ENCODE measurements at places on chromosomes 12 and 14. TPM values are rescaled to one million over a fixed set of nuclear protein-coding genes. Genes with fewer than 3 reads are reported as not detected.

DNA sequence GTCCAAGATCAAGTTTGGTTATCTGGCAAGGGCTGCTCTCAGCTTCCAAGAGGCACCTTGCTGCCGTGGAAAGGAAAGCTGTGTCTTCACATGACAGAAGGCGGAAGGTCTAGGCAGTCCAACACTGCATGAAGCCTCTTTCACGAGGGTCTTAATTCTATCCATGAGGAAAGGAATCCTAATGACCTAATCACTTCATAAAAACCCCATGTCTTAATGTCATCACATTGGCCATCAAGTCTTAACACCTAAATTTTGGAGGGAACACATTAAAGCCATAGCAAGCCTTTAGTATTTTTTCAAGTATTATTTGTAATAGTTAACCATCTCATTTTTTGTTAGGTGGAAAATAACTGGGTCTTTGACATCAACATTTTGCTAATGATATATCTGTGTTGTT lies 858.3 kb downstream of the FLRT2 start:
- no peak for DNase-seq

DNA sequence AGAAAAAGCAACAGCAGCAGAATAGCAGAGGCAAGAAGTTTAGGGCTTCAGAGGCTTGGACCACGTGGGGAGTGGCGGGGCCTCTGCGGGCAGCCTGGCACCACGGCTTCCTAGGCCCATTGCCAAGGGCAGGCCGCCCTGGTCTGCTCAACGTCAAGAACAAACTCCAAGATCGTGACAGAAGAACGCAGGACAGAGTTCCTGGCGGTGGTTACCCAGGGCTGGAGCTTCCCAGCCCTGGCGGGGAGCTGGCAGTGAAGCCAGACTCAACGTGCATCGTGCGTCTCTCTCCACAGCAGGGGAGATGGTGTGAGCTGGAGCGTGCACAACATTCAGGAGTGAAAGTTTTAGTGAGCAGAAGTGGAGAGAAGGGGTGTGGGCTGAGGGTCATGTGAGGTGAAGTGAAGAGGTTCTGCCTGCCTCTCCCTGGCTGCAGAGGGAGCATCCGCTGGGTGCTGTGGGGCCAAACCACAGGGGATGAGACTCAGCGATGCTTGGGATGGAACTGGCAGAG lies 13.9 kb upstream of the CACNA2D4 start:
- DNase-seq, result no peak

GRCh38 chr14:32370714-32371113 lies 41.6 kb downstream of the AKAP6 start:
- DNase-seq, result no peak

- peak; percentile 34 for DNase-seq
Measured at GRCh38 chr12:19482551-19483109, 43.3 kb downstream of the AEBP2 start.

Gene KRT75
- not detected for total RNA-seq

Gene RTN1
- total RNA-seq, result 518 TPM

Gene FAM222A
- 18.1 TPM for total RNA-seq

- peak; percentile 66 for DNase-seq
Measured at GRCh38 chr12:1517007-1517406, 77.4 kb downstream of the FBXL14 start.

GRCh38 chr12:57230381-57231155 lies 1.1 kb downstream of the SHMT2 start:
- DNase-seq, result no peak

Gene EIF2S3B
- total RNA-seq, result 4.1 TPM

DNA sequence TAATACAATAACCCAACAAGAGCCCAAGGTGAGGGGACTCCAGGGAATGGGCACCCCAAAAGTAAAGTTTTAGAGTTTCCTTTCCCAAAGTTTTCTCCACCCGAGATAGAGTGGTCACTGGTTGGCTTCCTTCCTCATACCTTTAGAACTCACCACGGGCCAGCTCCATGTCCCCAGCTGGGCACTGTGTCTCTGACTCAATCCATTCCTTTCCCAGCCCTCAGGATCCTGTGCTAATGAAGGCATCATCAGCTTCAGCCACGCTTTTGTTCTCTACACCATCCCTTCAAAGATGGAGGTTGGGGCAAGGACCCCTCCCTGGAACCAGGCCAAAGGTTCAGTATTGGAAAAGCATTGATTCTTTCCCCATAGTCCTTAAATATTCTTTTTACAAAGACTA lies 59.8 kb upstream of the VASH1 start:
- no peak for DNase-seq

DNA sequence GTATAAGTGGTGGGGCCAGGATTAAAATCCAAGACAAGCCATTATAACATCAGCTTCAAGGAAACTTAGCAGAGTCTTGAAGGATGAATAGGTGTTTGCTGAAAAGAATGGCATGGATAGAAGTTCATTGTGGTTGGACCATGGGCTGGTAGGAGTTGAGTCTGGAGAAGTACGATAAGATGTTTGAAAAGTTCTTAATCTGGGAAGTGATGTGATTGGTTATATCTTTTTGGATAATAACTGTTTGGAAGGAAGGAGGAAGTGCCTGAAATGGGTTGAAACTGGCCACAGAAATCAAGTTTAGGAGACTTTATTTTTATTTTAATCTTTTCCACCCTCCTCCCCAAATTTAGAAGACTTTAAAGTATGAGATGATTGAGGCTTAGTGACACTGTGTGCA lies 4.9 kb downstream of the DENR start:
- DNase-seq, result no peak

DNA sequence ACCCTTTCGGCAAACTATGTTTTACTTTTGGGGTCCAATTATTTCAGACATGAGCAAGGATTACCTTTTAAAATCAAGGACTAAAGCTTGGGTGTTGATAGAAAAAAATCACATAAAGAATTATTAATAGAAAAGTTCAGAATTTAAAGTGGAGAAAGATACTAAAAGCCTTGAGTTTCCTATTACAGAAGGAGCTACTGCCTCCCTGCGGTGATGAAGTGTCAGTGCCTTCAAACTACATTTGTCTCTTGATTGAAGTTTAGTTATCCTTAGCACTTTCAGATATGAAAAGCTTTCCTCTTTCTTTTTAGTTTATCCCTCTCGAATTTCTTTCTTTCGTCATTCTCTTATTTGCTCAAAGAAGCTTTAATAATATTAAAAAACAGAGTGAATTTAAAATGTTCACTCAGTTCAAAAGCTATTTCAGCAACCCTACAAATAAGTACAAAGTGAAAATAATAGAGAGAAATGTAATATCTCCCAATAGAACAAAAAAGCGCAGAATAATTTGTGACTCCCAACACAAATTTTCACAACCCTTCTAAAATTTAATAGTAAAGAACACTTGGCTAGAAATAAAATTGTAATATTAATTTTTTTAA lies 87.6 kb downstream of the SEC23A start:
- no peak for DNase-seq

- peak; percentile 66 for DNase-seq
Measured at GRCh38 chr12:96427269-96427729, 27.1 kb upstream of the CDK17 start.

- no peak for DNase-seq
Measured at GRCh38 chr12:9590441-9590840, 17.3 kb downstream of the KLRB1 start.

Gene MIPOL1
- total RNA-seq, result 14.5 TPM

DNA sequence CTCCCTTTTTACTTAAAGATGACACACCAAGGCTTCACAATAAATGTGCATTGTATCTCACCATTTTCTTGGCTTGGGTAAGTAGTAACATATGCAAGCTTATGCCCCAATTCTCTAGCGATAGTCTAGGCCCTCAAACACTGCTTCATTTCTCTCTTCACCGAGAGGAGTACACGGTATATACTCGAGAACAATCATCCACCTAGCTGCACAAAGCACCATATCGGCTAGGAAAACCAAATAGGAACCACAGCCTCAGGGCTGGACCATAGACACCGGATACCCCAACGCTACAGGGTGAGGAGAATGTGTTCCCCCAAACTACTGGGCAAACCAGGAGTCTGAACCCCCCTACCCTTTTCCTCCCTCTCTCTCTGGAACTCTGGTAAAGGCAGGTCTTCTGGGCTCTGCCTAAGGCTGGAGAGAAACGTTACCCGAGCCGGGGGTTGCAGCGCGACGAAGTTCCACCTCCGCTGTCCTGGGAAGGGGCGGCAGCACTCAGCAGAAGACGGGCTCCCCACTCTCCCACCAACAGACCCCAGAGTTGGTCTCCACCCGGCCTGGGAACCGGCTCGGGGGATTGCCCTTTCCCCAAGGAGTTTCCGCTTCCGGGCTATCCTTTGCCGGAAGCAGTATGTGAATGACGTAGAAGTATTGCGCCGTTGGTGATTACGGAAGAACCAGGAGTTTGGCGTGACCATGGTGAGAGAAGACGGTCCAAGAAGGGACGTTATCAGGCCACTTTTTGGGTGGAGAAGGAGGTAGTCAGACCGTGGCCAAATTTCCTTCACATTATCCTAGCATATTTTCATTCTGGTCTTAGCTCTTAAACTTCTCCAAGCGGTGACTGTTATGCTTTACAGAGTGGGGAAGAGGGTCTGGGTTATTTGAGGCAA lies at the start of the genes AREL1 and FCF1:
Gene AREL1 (minus strand): TSS at position 582 of the 896 bp plus-strand sequence. CDS start 27,465 bp downstream, outside the sequence.
Gene FCF1 (plus strand): TSS at position 646 of the 896 bp plus-strand sequence. CDS start 54 bp downstream, at position 700.
- peak; percentile 86 for DNase-seq

GRCh38 chr12:95700316-95700785 lies 90.2 kb downstream of the NTN4 start:
- no peak for DNase-seq

DNA sequence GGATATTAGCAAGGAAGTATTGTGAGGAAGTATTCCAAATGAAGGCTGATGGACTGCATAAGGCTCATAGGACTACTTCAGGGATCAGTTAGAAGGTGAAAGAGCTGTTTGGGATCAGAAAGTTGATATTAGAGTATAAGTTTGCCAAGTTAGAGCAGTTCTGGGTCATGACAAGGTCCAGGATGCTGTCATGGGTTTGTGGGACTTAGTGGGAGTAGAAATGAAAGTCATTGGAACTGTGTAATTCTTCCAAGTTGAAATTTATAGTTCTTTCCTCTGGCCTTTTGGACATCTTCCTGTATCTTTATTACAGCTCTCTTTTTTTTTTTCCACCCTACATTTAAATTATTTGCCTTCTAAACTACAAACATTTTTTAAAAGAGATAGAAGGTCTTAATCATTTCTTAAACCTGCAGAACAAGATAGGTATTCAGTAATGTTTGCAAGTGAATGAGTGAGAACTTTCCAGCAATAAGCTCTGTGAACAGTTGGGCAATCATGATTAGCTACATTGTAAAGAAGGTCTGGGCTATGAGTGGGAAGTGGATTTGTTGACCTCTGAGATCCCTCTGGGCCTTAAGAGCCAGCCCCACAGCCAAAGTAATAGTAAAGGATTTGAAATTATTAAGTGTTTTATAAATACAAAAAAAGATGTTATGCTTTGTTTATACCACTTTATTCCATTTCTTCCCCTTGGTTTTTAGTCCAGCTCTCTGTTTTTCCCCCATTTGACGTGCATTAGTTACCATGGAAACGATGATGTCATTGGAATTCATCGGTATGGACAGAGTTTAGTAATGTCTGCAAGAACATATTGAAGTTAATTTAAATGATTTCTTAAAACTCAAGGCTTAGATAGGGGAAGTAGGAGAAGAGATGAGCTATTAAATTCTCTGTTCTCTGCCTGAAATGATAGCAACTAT lies 247.9 kb upstream of the ARHGAP5 start:
- DNase-seq, result no peak

DNA sequence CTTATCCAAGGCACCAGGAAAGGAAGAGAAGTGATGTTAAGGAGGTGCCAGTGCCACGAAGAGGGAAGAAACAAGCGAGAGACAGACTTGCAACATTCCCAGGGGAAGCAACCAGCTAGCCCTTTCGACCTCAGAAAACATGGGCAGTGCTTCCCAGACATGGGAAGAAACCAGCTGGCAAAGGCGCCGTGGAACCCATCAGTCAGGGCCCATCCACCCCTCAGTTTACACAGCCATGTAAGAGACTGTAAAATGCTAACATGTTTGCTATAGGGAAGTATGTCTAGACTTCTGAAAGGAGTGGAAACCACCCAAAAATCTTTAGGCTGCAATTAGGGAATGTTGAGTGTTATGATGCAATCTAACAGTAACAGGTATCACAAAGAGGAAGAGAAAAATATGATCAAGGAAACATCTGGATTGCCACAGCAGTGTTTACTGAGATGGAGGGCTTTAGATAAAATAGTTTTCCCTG lies 26.3 kb downstream of the ANAPC5 start:
- no peak for DNase-seq

Gene RD3L
- total RNA-seq, result not detected

- no peak for DNase-seq
Measured at GRCh38 chr14:94515856-94516255, 6.6 kb upstream of the SERPINA12 start.

Gene CPNE8
- total RNA-seq, result 5.9 TPM

Gene ANHX
- not detected for total RNA-seq

Gene SERPINA9
- not detected for total RNA-seq

DNA sequence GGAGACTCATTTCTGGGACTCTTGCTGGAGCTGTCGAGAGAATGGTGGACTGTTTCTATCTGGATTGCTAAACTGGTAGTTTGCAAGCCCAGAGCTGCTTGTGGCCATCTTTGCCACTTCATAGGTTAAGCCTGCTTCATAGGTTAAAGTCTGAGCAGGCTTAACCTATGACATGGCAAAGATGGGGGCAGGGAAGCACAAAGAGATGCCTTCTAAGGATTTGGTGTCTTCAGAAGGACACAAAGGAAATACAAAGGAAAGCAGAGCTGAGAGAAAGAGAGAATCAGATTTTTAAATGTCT lies 78.4 kb upstream of the MAX start:
- DNase-seq, result no peak

Gene LRRK2
- total RNA-seq, result not detected

Gene CDK4
- 123 TPM for total RNA-seq

Gene TMCC3
- 5.7 TPM for total RNA-seq

- no peak for DNase-seq
Measured at GRCh38 chr12:65967696-65968095, 143.4 kb downstream of the HMGA2 start.

Gene KLRK1
- total RNA-seq, result not detected

Gene OR6C2
- not detected for total RNA-seq

Gene BMP4
- 3.7 TPM for total RNA-seq

DNA sequence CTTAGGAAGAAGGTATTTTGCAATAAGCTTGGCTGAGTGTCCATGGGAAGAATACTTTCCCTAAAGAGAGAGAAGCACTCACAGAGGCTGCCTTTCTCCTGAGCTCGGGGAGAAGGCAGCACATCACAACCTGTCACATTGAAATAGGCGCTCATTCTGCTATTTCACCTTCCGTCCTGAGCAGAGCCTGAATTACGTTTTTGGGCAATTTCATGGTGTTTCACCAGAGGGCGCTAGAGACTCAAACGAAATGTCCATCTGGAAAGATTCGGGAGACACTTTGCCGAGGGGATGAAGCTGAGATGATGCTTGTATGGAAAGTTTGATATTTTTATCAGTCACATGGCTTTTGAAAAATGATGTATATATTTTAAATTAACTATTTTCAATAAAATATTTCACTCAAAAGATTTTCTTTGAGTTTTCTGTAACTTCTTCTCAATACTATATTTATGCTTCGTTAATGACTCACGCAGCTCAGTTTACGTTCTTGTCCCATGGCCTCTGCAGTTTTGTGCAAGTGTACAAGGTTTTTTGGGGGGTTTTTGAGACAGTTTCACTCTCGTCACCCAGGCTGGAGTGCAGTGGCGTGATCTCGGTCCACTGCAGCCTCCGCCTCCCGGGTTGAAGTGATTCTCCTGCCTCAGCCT lies 17.4 kb upstream of the B4GALNT3 start:
- DNase-seq, result peak; percentile 67

Gene SLCO1B1
- not detected for total RNA-seq

- DNase-seq, result no peak
Measured at GRCh38 chr12:67720351-67720856, 71.9 kb downstream of the DYRK2 start.

Gene RNASE2
- not detected for total RNA-seq

Gene GAS2L3
- 56.2 TPM for total RNA-seq

GRCh38 chr14:61516118-61516743 lies 179.1 kb upstream of the HIF1A start:
- no peak for DNase-seq

GRCh38 chr14:80956922-80957321 lies 1.5 kb downstream of the TSHR start:
- DNase-seq, result no peak

Data from glutamatergic neuron (in vitro differentiated cells).